Esophagus squamous epithelium (tissue), 5 donors: ENCODE measurements at places on chromosomes 5 and 9.
A peak's percentile ranks its signal among the peaks of the same experiment; 100 is the strongest.

DNA sequence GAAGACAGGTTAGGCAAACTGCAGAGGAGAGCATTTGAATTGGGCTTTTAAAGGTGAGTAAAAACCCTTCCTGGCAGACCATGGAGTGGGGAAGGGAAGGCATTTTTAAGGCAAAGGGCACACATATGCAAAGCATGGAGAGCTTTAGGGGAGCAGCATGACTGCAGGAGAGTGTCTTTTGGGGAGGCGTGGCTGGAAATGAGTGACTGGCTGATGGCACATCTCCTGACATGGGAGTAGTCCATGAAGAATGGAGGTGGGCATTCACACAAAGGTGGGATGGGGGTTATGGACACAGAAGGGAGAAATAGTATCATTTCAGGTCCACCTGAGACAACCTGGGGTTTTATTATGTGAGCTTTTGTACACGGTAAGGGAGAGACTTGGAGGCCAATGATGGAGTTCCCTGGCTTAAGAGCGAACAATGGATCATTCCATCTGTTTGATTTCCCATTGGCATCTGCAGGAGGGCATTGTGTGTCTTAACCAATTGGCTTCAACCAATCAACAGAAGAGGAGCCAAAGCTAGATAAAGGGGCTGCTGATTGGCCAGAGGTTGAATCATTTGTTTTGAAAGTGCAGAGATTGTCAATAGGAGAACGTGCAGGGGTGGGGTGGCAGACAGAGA is 2.1 kb downstream of the NSG2 start:
- no peak overlapping the region for H3K4me3 ChIP-seq
- H3K27me3 ChIP-seq, result no peaks in the 10 kb centered on the region
- H3K36me3 ChIP-seq, result no peaks in the 10 kb centered on the region
- DNase-seq, result no peak
- H3K4me1 ChIP-seq, result no peaks in the 10 kb centered on the region
- no peak overlapping the region for H3K27ac ChIP-seq

DNA sequence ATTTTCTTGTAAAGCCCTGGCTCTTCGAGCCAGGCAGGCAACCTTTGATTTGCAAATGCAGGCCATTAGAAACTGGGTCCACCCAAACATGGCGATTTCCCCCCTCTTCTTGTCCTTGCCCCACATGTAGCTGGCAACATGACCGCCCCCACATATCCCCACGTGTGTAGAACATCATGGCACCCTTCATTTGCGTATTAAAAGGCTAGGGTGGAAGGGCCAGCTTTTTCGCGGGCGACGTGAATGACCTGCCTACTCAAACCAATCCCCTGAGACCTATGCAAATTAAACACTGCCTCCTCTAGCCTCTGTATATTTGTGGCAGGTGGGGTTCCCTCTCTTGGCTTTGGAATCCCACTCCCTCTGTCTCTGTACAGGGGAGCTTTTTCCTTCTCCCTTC is 107.0 kb upstream of the CLINT1 start:
- no peak overlapping the region for H3K27ac ChIP-seq
- no peaks in the 10 kb centered on the region for H3K36me3 ChIP-seq
- H3K4me1 ChIP-seq, result no peaks in the 10 kb centered on the region
- no peak for DNase-seq

- no peak overlapping the region for H3K4me3 ChIP-seq
- no peaks in the 10 kb centered on the region for H3K36me3 ChIP-seq
- no peak overlapping the region for H3K27ac ChIP-seq
- no peak for DNase-seq
Measured at GRCh38 chr5:97729938-97730337, 546.9 kb upstream of the RIOK2 start.

GRCh38 chr5:58241389-58241788 is 218.5 kb downstream of the PLK2 start:
- no peaks in the 10 kb centered on the region for H3K36me3 ChIP-seq
- H3K27me3 ChIP-seq, result no peaks in the 10 kb centered on the region
- no peak overlapping the region for H3K4me3 ChIP-seq
- DNase-seq, result no peak

- H3K4me3 ChIP-seq, result no peak overlapping the region
- DNase-seq, result no peak
- H3K4me1 ChIP-seq, result no peaks in the 10 kb centered on the region
- no peak overlapping the region for H3K27ac ChIP-seq
- H3K36me3 ChIP-seq, result no peaks in the 10 kb centered on the region
Measured at GRCh38 chr9:69583645-69584234, 88.4 kb downstream of the APBA1 start.

DNA sequence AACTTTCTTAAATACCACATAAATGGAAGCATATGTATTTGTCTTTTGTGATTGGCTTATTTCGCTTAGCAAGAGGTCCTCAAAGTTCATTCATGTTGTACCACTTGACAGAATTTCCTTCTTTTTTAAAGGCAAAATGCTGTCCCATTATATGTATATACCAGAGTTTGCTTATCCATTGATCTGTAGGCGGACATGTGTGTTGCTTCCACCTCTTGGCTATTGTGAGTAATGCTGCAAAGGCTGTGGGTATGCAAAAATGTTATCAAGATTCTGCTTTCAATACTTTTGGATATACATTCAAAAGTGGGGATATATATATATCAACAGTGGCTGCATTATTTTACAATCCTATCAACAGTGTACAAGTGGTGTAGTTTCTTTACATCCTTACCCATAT is 271.0 kb downstream of the PRR16 start:
- no peak overlapping the region for H3K27ac ChIP-seq
- H3K36me3 ChIP-seq, result no peaks in the 10 kb centered on the region
- no peaks in the 10 kb centered on the region for H3K4me1 ChIP-seq
- no peaks in the 10 kb centered on the region for H3K27me3 ChIP-seq
- H3K4me3 ChIP-seq, result no peak overlapping the region
- no peak for DNase-seq

GRCh38 chr5:95824747-95825146 is 2.2 kb upstream of the GLRX start:
- no peaks in the 10 kb centered on the region for H3K36me3 ChIP-seq
- H3K4me1 ChIP-seq, result peaks cover 30% of the 10 kb centered on the region
- no peaks in the 10 kb centered on the region for H3K27me3 ChIP-seq
- peak overlapping the region; percentile 80 for H3K27ac ChIP-seq
- H3K4me3 ChIP-seq, result no peak overlapping the region

- H3K36me3 ChIP-seq, result no peaks in the 10 kb centered on the region
- H3K4me1 ChIP-seq, result no peaks in the 10 kb centered on the region
- no peak overlapping the region for H3K4me3 ChIP-seq
- H3K27ac ChIP-seq, result no peak overlapping the region
- no peaks in the 10 kb centered on the region for H3K27me3 ChIP-seq
Measured at GRCh38 chr5:109516390-109516789, 106.6 kb upstream of the PJA2 start.

DNA sequence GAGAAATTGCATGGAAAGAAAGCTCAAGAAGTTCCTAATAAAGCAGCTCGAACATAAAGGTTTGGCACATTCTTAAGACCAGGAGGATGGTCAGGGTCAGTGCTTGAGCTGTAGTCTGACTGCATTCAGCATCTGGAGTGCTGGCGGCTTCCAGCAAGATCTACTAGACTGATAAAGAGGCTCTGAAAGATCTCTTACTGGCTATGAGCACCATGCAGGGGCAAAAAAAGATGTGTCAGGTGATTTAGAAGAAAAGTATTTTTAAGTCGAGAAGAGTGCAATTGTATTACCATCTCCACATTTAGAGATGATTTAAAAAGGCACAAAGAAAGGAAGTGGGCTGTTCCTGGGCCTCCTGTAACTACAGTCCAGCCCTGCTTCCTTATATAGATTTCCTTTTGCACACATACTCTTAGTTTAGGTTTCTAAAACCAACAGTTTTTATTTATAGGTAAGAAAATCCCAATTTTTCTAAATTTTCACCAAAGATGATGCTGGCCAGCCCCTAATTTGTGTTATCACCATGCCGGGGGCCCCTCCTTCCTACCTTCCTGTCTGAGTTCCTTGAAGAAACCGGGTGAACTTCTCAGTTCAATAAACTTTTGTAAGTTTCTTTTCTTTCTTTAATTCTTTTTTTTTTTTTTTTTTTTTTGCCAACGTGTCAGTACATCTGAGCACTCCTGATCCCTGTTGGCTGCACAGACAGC is 65.9 kb upstream of the PLPP1 start:
- peak overlapping the region; percentile 90 for H3K27ac ChIP-seq
- H3K36me3 ChIP-seq, result no peaks in the 10 kb centered on the region
- peaks cover 57% of the 10 kb centered on the region for H3K4me1 ChIP-seq
- H3K4me3 ChIP-seq, result peak overlapping the region; percentile 31

- H3K4me3 ChIP-seq, result no peak overlapping the region
- H3K4me1 ChIP-seq, result no peaks in the 10 kb centered on the region
- no peaks in the 10 kb centered on the region for H3K36me3 ChIP-seq
- no peak for DNase-seq
- no peak overlapping the region for H3K27ac ChIP-seq
Measured at GRCh38 chr5:108763222-108763916, 15.7 kb downstream of the FER start.

DNA sequence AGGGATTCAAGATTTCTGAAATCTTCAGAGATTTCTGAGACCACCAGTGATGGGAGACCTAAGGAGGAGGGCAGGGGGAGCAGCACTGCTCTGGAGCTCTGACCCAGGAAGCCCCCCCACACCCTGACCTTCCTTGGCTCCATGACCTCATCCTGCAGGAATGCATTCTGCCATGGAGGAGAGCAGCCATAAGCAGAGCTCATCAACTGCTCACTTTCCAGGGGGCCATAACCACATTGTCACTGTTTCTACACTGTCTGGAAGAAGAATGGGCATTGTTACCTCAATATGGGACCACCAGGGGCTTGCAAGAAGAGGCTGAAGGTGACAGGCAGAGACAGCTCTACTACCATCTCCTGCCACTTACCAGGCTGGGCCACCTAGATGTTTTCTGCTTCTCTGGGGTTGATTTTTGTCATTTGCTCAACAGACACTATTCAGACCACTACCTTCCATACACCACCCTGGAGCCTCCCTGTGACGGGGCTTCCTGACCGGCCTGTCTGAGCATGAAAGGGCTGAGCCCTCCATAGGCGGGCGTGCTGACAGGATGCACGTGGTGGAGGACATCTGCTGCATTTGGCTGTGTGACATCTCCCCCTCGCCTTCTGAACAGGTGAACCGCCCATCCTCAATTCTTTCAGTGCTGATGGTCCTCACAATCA is 2.3 kb upstream of the TSC1 start:
- H3K4me1 ChIP-seq, result peaks cover 39% of the 10 kb centered on the region
- H3K4me3 ChIP-seq, result no peak overlapping the region
- H3K27me3 ChIP-seq, result no peaks in the 10 kb centered on the region
- no peak for DNase-seq

- DNase-seq, result no peak
- no peaks in the 10 kb centered on the region for H3K36me3 ChIP-seq
- H3K4me3 ChIP-seq, result no peak overlapping the region
- H3K4me1 ChIP-seq, result peaks cover 70% of the 10 kb centered on the region
- H3K27ac ChIP-seq, result no peak overlapping the region
Measured at GRCh38 chr9:94821098-94821887, 94.8 kb downstream of the AOPEP start.

DNA sequence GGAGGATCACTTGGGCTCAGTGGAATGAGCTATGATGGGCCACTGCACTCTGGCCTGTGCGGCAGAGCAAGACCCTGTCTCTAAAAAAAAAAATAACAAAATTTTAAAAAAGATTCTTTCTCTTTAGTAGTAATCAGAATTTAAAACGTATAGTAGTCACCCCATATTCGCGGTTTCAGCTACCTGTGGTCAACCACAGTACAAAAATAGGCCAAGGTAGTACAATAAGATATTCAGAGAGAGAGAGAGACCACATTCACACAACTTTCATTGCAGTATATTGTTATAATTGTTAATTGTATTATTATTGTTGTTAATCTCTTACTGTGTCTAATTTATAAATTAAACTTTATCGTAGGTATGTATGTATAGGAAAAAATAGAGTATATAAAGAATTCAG is 18.7 kb downstream of the INIP start:
- DNase-seq, result no peak
- H3K36me3 ChIP-seq, result peaks cover 47% of the 10 kb centered on the region
- H3K4me1 ChIP-seq, result peaks cover 12% of the 10 kb centered on the region

DNA sequence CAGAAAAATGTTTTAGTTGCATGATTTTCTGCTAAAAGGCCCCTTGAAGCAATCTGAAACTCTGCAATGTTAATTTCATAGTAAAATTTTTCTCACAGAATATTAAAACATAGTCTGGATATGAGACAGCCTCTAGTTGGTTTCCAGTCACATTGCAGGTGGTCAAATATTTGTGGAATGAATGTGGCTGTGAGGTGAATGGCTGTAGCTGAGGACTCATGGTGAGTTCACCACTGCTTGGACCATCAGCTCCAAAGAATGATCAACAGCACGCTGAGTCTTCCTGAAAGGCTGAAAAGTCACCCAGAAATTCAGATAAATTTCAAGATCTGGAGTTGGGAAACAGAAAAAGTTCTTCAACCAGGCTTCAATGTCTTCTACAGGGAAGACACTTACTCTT is 79.8 kb downstream of the MAT2B start:
- H3K27me3 ChIP-seq, result no peaks in the 10 kb centered on the region
- DNase-seq, result no peak

DNA sequence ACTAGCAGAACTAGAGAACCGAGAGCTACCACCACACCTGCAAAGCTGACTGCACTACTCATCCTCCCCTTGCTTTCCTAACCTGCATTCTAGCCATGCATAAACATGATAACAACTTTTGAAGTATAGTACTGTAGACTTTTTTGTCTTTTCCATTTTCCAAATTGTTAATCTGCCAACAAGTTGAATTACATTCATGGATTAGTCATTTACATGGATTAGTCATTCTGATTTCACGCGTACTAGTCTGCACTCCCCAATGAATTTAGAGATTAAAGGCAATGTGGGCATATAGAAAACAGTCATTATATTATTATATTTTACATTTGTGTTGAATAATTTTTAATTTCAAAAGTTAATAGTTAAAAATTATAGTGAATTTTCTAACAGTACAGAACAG is 81.4 kb downstream of the EDIL3 start:
- DNase-seq, result no peak
- H3K36me3 ChIP-seq, result no peaks in the 10 kb centered on the region
- no peaks in the 10 kb centered on the region for H3K27me3 ChIP-seq
- H3K4me1 ChIP-seq, result no peaks in the 10 kb centered on the region

- no peak overlapping the region for H3K27ac ChIP-seq
- no peak overlapping the region for H3K4me3 ChIP-seq
Measured at GRCh38 chr9:134601764-134602163, 39.8 kb upstream of the COL5A1 start.

- H3K4me3 ChIP-seq, result no peak overlapping the region
- H3K4me1 ChIP-seq, result no peaks in the 10 kb centered on the region
- no peak overlapping the region for H3K27ac ChIP-seq
- H3K36me3 ChIP-seq, result no peaks in the 10 kb centered on the region
- H3K27me3 ChIP-seq, result no peaks in the 10 kb centered on the region
Measured at GRCh38 chr5:138064526-138064925, 19.3 kb upstream of the WNT8A start.

GRCh38 chr5:14118551-14119320 is 24.4 kb upstream of the TRIO start:
- no peak overlapping the region for H3K27ac ChIP-seq
- no peak for DNase-seq
- no peaks in the 10 kb centered on the region for H3K36me3 ChIP-seq

GRCh38 chr9:124789531-124789930 is 12.6 kb downstream of the OLFML2A start:
- no peak overlapping the region for H3K27ac ChIP-seq
- no peak for DNase-seq
- H3K4me3 ChIP-seq, result no peak overlapping the region
- H3K4me1 ChIP-seq, result peaks cover 11% of the 10 kb centered on the region
- peaks cover 13% of the 10 kb centered on the region for H3K36me3 ChIP-seq
- no peaks in the 10 kb centered on the region for H3K27me3 ChIP-seq

- H3K4me3 ChIP-seq, result no peak overlapping the region
- DNase-seq, result no peak
- peaks cover 14% of the 10 kb centered on the region for H3K36me3 ChIP-seq
- H3K27ac ChIP-seq, result no peak overlapping the region
- no peaks in the 10 kb centered on the region for H3K27me3 ChIP-seq
Measured at GRCh38 chr5:160039810-160040470, 31.0 kb downstream of the TTC1 start.
